Stimulated activated CD8-positive, alpha-beta memory T cell treated with anti-CD3 and anti-CD28 coated beads, Interleukin-4, amount 100 ng/mL, for 1 hour (primary cell): ENCODE measurements at places on chromosomes 3 and 15.

DNA sequence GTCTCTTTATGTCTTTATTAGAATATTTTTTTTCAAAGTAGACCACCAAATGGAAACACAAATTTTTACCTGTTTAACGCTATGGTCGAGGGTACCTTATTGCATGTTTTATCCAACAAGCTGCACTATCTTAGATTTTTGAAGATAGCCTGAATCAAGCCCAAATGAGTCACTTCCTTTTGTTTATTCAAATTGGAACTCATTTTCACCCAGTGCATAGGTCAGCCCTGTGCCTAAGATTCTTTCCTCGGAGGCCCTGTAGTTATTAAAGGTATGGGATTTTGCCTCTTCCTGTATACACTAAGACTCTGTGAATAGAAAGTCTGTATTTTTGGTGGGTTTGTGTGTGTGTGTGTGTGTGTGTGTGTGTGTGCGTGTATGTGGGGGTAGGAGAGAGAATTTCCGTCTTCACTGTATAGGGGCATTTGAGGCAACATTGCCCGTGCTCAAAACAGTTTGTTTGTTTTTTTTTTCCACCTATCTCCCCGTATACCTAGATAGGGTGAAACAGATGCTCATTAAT, 358.0 kb upstream of the CADM2 start:
- no peak for DNase-seq

- no peak for DNase-seq
Measured at GRCh38 chr3:141111364-141112155, 60.4 kb downstream of the SPSB4 start.

DNA sequence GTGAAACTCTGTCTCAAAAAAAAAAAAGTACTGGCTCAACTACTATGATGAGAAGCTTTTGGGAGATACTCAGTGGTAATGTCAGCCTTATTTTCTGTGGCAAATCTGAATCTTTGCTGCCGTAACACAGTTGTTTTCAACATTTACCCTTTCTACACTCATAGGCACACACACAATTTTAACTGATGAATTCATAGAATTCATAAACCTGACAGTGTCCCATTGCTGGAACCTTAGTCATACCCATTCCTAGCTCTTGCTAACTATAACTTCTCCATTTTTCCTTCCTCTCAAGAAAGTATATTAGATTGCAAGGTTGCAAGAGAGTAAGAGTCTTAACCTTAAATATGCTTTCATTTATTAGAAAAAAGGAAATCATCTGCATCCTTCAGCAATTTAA, 496.6 kb downstream of the FHIT start:
- no peak for DNase-seq

DNA sequence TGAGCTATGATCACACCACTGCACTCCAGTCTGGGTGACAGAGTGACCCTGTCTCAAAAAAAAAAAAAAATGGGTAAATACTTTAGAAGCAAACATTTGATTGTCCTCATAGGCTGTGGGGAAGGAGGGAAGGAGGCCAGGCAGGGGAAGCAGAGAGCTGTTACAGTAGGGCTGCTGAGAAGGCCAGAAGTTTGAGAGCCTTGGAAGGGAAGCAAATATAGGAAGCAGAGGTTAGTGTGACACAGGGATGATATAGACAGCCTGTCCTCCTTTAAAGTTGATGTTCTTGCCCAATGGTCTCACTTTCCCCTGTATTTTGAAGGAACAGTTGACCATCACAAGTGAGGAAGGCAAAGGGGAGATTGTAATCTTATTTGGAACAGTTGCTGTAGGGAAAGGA, 5.3 kb upstream of the ALPK3 start:
- no peak for DNase-seq

GRCh38 chr3:123037015-123037375, 9.4 kb upstream of the SEMA5B start:
- DNase-seq, result no peak

GRCh38 chr3:35183927-35184675, 455.2 kb upstream of the ARPP21 start:
- no peak for DNase-seq

GRCh38 chr15:73001840-73002239, 50.4 kb upstream of the NEO1 start:
- no peak for DNase-seq

GRCh38 chr3:58434168-58434504, 504 bp upstream of the PDHB start:
- DNase-seq, result no peak

DNA sequence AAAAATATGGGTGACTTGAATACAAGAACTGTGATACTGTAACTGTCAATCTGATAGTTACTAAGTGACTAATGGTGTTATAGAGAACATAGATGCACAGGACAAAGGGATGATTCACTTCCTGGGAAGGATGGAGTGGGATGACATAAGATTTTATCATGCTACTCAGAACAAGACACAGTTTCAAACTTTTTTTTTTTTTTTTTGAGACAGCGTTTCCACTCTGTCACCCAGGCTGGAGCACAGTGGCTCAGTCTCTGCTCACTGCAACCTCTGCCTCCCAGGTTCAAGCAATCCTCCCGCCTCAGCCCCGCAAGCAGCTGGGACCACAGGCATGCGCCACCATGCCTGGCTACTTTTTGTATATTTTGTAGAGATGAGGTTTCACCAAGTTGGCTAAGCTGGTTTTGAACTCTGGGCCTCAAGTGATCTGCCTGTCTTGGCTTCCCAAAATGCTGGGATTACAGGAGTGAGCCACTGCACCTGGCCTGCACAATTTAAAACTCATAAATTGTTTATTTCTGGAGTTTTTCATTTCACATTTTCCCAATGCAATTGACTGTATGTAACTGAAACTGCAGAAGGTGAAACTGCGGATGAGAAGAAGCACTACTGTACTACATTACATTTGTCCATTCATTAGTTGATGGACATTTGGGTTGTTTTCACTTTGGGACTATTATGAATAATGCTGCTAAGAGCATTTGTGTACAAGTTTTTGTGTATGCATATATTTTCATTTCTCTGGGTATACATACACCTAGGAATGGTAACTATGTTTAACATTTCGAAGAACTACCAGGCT, 40.6 kb downstream of the ADIPOQ start:
- DNase-seq, result no peak

DNA sequence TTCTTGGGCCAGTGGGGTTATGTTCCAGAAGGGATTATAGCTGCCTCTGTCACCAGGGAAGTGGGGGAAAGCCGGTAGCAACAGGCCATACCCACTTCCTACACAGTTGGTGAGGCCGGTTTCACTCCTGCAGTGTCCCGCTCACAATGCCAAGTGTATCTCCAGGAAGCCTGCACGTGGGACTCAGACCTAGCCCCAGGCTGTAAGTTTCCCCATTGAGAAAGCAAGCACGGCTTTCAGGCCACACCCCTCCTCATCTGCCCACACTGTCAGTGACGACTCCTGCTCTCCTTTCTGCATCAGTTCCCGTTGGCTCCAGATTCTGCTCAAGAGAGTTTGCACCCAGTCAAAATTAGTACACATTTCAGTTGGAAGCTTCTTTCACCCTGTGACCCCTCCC, 51.6 kb upstream of the CPOX start:
- DNase-seq, result no peak

DNA sequence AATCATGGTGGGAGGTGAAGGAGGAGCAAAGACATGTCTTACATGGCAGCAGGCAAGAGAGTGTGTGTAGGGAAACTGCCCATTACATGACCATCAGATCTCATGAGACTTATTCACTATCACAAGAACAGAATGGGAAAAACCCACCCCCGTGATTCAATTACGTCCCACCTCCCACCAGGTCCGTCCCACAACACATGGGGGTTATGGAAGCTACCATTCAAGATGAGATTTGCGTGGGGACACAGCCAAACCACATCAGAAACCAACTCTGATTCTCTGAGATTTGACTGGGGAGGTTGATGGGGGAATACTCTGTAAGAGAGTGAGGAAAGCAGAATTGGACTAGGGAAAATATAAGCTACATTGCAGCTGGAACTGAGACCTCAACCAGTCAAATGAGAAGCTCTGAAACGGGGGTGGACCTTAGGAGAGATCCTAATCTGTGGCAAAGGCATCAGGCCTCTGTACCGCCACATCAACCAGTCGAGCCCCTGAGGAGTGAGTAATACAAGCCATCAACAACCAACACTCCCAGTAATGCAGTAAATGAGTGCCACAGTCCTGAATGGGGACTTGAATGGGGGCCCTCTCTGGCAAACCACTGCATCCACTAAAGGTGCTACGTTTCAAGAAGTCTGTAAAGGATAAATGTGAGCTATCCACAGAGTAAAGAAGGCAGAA, 207.9 kb upstream of the GADL1 start:
- no peak for DNase-seq

DNA sequence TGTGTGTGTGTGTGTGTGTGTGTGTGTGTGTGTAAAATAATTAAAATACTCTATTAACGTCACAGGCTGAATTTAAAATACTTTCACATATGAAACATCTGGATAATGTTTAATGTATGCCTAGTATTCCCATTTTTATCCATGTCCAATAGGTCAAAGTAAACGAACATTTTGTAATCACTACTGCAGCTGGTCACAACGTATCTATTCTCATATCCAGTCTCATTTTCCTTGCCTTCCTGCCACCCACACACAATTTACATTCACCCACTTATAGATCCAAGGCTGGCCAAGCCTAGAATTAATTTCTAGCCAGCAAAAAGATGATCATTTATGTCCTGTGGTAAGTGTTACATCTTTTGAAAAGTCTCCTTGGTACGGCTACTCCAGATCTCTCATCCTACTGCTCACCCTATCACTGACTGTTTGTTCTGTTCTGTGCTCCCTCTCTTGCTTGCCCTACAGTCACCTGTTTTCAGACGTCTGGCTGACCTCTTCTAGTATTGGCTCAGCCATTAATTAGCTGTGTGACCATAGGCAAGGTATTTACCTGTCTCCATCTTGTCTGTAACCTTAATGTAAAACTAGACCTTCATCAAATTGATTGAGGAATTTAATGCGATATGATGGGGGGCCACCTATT, 17.6 kb downstream of the SERPINI2 start:
- no peak for DNase-seq

DNA sequence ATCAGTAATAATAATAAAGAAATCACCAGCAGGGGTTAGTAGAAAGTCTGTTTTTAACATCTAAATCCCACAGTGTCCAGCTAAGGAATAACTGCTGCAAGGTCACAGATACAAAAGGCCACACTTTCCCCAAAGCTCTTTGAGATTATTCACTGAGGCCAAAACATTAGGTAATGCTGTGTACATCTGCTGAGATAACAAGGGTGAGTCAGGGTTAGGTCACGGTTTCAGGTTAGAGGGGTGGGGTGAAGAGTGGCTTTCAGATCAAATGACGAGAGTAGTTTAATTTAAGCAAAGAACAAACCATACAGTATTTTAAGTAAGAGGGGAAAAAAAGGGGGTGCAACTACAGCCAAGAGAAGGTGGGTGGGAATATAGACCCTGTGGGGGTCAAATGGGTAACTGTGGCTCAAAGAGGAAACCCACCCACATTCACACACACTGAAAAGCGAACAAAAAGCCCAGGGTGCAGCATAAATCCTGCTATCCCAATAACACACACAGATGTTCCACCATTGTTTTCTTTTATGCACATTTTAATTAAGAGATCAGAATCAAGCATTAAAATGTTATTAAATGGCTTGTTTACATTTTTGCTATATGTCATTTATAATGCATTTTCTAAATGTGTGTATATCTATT, 412.9 kb downstream of the TIGIT start:
- no peak for DNase-seq

GRCh38 chr15:40142428-40142827, 18.4 kb upstream of the BUB1B start:
- no peak for DNase-seq

DNA sequence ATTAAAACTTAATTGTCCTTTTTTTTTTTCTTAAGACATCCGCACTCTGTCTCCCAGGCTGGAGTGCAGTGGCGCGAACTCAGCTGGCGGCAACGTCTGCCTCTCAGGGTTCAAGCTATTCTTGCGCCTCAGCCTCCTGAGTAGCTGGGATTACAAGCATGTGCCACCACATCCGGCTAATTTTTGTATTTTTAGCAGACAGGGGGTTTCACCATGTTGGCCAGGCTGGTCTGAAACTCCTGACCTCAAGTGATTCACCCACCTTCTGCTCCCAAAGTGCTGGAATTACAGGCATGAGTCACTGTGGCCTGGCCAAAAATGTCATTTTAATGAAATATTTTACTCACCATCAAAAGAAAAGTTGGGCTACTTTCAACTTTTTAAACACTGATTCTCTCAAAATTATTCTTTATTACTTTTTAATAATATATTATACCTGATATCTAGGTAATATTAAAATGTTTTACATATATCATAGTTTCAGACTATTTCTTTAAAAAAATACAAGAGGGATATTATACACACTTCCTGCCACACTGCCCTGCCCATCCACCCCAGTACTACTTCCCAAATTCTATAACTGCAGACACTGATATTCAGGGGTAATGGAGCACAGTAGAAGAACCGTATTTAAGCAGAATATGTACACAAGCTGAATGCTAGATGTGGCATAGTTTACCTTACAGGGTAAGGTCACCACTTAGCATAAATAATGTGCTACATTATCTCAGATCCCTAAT, 723.9 kb upstream of the ZNF385D start:
- no peak for DNase-seq

DNA sequence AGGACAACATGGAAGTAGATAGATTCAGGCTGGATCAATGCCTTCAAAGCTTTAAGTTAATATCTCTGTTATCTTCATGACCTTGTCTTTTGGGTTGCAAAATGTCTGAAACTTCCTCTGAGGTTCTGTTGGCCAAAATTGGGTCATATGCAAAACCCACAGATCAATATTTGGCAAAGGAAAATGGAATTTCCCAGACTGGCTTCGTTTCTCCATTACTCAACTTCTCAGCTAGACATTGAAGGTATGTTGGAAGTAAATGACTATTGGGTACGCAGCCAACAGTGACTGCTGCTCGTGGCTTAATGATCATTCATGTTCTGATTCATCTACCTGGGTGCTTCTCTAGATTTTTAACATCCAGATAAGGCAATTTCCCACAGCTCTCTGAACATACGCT, 675.4 kb upstream of the SGO1 start:
- DNase-seq, result no peak

GRCh38 chr3:111954228-111954990, 24.4 kb upstream of the ABHD10 start:
- DNase-seq, result no peak

DNA sequence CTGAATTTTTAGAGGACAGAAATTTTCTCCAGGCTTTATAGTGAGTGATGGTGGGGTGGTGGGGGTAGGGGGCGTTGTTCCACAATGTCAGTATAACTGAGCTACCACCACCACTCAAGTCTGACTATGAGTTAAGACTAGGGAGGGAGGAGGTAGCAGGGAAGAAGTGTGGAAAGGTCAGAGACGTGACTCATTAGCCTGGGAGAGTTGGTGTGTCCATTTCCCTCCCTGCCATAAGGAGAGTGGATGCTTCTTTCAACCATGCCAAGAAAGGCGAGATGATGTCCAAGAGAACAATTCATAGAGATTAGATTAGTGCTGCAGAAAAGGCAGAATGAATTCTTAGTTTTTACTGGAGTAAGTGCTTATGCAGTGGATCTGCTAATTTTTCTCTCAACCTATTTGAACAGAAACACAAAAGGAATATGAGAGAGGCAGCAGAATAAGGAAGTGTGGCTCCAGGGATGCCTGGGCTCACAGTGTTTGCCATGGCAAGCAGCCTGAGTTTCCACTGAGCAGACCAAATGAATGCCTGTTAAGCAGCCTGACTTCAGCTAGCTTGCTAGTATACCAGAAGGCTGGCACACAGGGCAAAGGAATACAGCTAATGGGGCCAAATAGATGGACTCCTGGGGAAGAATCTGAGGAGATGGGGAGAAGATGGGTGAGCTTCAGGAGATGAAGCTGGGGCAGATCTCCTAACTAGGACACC, 708.9 kb downstream of the NTRK3 start:
- no peak for DNase-seq
